Fibroblast of the aortic adventitia (primary cell): ENCODE measurements at places on chromosomes 4 and X. TPM values are rescaled to one million over a fixed set of nuclear protein-coding genes. Genes with fewer than 3 reads are reported as not detected.

The CDS1 gene
- total RNA-seq = 0.36 and 0.57 TPM in 2 replicates

The PABPC4L gene
- 2.2 and 2.6 TPM in 2 replicates for total RNA-seq

The MAGEA1 gene
- not detected in 2 replicates for total RNA-seq

The RAB41 gene
- not detected in 2 replicates for total RNA-seq

The MND1 gene
- 2.4 and 15.5 TPM in 2 replicates for total RNA-seq

The C4orf17 gene
- not detected in 2 replicates for total RNA-seq

The SUPT20HL2 gene
- not detected in 2 replicates for total RNA-seq

The NRK gene
- 0.09 and 4.1 TPM in 2 replicates for total RNA-seq
